ENCODE measurements at places on chromosomes 12 and 14. TPM values are rescaled to one million over a fixed set of nuclear protein-coding genes. Genes with fewer than 3 reads are reported as not detected.

DNA sequence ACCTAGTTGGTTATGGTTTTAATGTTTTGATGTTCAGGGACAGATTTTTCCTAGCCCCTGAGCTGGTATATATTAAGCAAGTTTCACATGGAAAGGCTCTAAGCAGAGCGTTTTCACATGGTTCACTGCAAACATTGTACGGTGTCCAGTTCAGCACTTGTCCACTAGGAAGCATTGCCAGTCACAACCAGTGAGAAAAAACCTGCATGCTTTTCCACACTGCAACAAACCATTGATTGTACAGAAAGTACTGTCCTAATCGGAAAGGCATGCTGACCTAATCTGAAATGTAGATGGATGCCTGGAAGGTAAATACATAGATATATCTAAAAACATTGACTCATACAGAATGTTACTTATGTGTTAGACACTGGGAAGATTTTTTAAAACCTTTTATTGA, 25.0 kb upstream of the NPAS3 start:
- no peak for DNase-seq

The GPR132 gene
- 1.9 TPM for total RNA-seq

The NOVA1 gene
- 1.4 TPM for total RNA-seq

DNA sequence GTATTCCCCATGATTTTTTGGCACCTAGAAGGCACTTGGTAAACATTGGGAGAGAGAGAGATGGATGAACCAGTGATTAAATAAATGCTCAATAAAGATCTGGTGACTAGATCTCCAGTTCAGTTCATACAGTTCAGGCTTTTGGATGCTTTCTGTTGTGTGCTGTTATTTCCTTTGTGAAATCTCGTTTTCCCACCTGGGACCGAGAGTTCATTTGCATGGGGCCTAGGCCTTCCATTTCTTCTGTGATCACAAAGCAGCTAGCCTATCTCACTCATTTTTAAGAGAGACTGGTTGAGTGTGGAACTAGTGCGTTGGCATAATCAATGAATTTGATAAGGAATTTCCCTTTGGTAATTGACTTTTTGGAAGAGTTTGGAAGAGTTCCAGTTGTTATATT, 104.0 kb downstream of the VRK1 start:
- DNase-seq, result no peak

- no peak for DNase-seq
These were observed 86.2 kb upstream of the GNG2 start for GRCh38 chr14:51774209-51774608.

The AKAP6 gene
- total RNA-seq, result 1.3 TPM

DNA sequence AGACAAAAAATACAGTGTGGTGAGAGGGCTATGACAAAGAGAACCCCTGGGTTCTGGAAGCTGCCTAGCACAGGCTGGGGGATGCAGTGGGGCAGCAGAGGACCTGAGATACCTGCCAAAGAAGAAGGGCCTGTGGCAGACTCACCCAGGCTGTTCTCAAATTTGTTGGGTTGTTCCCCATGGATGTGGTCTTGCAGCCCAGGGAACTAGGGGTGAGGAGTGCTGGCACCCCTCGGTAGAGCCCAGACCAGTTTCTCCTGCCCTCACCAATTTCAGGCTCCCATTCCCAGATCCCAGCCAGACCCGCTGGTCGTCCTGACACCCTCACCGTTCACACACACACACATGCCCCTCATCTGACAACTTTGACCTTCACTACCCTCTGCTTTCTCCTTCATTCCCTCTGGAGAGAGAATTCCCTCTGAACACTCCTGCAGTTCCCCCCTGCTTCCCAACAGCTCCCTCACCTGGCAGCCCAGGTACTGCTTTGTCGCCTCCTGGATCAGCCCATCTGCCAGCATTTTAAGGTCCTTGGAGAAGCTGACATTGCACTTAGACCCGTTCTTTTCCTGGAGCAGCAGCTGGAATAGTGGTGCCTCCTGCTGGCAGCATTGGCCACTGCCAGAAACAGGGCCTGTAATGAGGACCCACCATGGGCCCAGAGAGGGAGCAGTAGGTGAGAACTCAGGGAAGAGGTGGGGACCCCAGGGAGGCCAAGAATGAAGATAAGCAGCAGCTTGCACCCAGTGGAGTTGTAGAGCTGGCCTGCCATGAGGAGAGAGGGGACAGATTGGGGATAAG, 5.9 kb upstream of the GDF11 start:
- DNase-seq, result no peak

The ANKS1B gene
- total RNA-seq, result not detected

- no peak for DNase-seq
These were observed 1.5 kb downstream of the UBE2N start for GRCh38 chr12:93440043-93440835.

The CFAP251 gene
- total RNA-seq, result 3.7 TPM

- DNase-seq, result no peak
These were observed 93.8 kb downstream of the BCL11B start for GRCh38 chr14:99177886-99178835.

The NKX2-1 gene
- total RNA-seq, result not detected

DNA sequence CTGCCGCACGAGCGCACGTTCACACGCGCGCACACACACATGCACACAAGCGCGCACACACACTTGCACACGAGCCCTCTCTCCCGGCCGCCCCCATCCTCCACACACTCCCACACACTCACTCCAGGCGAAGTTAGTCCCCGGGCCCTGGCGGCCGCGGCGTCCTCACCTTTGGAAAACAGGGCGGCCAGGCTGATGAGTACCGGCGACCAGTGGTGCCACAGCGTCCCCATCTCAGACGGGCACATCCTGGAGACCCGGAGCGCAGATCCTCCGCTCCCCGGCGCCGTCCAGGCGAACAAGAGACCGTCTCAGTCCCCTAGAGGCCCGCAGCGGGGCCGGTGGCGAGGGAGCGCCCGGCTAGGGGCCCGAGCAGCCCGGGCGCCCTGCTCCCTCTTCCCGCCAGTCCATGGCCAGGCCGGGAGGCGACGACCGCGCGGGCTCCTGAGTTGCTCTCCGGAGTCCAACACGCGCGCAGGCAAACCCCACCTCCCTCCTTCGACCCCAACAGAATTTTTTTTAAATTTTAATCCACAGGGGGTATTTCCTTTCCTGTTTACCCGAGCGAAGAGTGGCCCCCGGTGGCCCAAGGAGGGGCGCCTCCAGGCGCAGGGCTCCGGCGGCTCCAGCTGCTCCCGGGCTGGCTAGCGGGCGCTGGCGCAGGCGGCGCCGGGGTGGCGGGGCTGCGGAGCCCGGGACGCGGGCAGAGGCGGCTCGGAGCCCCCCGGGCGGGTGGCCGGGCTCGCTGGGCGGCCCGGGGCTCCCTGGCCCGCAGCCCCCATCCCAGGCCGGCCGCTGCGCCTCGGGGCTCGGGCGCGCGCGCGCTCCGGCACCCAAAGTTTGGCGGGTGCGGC, 506 bp downstream of the TMEM132D start:
- DNase-seq, result no peak

The SLC35F4 gene
- not detected for total RNA-seq

- DNase-seq, result no peak
These were observed 972 bp downstream of the SAMD4A start for GRCh38 chr14:54567639-54568561.

GRCh38 chr14:75995372-75996041, 9.9 kb downstream of the IFT43 start:
- no peak for DNase-seq

- DNase-seq, result no peak
These were observed 386.9 kb downstream of the ZFP36L1 start for GRCh38 chr14:68405961-68406360.

DNA sequence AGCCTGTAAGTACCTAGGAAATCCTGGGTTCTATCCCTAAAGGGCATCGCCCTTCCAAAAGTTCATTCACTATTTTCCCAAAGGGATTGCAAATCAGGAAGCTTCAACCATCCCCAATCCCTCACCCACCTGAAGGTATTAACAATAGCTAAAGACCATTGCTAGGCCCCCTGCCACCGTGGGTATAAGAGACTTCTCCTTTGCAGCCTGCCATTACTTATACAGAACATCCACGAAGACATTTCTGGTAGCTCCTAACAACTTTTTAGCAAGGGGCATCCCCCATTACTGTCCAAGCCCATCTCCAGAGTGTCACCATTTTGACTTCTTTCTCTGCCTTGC, 384 bp upstream of the SMUG1 start:
- DNase-seq, result no peak

DNA sequence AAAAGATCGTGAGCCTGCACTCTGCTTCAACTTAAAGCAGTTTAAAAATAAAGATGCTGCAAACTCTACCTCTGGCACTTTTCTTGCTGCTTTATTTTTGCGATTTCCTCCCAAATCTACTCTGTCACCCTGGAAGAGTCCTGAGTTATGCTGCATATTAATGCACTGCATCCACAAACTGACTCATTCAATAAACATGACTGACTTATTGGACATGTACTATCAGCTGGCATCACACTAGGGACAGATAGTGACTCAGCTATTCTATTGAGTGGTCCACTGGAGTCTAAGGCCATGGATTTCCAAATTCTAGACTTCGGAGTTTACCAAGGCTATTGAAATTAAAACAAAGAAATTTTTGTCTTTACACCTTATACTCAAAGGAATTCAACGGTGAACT, 90.7 kb upstream of the PTPRR start:
- no peak for DNase-seq

DNA sequence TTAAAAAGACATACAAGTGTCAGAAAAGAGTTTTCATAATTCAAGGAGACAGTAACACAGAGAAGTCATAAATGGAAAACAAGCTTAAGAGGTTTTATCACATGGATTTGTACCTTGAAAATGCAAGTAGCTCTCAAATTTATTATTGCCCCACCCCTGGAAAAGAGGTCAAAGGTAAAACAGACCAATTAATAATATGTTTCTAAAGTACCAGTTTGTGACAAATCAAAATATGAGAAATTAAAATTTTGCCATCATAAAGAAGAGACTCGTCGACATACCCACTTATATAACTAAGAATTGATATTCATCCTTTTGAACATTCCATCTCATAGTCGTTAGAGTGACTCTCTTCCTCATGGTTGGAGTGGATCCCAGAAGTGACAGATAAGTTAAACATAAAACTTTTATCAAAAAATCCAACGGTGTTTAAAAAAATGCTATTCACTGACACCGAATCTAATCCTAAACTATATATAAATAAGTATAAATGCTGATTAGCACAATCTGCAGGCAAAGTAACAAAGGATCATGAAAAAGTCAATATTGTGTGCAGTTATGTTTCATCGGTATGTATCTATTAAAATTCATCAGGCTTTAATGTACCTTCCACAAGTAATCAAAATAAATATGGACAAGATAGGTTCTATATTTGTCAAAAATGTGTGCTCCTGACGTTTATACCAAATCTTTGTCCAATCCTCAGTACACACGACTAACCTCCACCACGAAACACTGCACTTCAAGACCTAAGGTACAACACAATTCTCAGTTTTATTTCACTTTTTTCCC, 2.3 kb downstream of the CORO1C start:
- DNase-seq, result no peak

DNA sequence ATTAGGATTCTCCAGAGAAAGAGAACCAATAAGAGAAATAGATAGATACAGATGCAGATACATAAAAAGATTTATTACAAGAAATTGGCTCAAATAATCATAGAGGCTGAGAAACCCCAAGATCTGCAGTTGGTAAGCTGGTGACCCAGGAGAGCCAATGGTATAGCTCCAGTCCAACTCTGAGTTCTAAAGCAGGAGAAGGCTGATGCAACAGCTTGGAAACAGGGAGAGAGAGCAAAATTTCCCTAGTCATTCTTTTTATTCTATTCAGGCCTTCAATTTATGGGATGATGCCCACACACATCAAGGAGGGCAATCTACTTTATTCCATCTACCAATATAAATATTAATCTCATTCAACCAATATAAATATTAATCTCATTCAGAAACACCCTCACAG, 218.2 kb downstream of the PRKD1 start:
- no peak for DNase-seq

- no peak for DNase-seq
These were observed 73.8 kb downstream of the DRAM1 start for GRCh38 chr12:101951002-101951670.

GRCh38 chr12:10551375-10551774, 45.7 kb downstream of the EIF2S3B start:
- DNase-seq, result no peak

DNA sequence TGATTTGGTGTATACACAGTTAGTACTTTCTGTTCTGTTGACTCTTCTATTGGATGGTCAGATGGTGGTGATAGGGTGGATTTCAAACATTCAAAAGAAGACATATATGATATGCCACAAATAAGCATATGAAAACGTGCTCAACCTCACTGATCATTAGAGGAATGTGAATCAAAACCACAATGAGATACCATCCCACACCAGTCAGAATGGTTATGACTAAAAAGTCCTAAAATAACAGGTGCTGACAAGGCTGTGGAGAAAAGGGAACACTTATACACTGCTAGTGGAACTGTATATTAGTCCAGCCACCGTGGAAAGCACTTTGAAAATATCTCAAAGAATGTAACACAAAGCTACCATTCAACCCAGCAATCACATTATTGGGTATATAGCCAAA, 425.5 kb downstream of the C12orf50 start:
- DNase-seq, result no peak

GRCh38 chr12:132797820-132798570, 30.7 kb downstream of the GOLGA3 start:
- no peak for DNase-seq

- no peak for DNase-seq
These were observed 3.0 kb downstream of the GALNT4 start for GRCh38 chr12:89521364-89522223.

- no peak for DNase-seq
These were observed 12.9 kb upstream of the MSI1 start for GRCh38 chr12:120381752-120382419.

DNA sequence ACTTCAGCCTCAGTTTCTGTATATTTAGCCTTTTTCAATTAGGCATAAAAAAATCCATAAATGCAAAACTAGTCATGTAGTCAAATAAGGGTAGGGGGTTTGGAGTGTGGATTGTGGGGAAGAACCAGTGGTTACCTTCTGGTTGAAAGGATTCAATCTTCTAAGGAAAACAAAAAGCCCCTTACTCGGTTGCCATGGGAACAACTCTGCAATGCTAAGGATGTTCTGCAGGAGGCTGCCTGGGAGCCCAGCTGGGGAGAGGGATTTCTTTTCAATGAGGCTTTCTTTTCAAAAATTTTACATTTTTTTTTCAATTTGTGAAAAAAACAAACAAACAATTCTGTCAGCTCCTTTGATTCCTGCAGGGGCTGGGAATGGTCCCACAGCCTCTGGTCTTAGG, 67.2 kb downstream of the SLC8A3 start:
- no peak for DNase-seq

The ITGA7 gene
- 2.0 TPM for total RNA-seq

DNA sequence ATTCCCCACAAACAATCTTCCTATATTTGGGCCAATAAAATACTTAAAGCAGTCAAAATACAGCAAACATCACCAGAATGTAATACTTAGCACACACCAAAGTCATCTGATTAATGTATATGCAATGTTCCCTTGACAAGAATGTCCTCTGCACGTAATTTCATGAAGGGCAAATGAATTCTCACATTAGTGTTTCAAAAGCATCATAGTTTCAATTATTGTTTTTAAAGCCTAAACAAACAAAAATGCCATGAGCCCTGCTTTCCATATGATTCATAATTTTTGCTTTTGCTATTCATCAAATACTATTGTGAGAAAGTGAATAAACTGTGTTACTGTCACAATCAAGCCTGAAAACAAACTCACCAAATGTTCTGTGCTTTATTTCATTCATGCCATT, 156.0 kb downstream of the EPS8 start:
- DNase-seq, result no peak
